Left forelimb (tissue), 1 donor: ENCODE measurements at places on chromosomes 12 and 14.

- no peak for DNase-seq
Measured at GRCh38 chr12:94109160-94109559, 39.2 kb upstream of the PLXNC1 start.

DNA sequence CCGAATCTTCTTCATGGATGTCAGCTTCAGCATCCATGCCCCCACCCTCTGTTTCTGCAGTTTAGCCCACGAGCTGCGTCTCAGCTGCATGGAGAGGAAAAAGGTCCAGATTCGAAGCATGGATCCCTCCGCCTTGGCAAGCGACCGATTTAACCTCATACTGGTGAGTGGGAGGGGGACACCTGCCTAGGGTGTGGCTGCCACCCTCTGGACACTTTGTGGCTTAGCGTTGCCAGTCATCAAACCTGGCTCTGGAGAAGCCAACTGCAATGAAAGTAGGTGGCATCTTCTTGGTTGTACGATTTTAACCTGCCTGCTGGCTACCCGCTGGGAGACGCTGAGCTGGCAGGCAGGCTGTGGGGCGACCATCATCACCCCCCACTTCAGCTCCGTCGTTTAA lies 16.7 kb downstream of the DCAF4 start:
- no peak for DNase-seq

DNA sequence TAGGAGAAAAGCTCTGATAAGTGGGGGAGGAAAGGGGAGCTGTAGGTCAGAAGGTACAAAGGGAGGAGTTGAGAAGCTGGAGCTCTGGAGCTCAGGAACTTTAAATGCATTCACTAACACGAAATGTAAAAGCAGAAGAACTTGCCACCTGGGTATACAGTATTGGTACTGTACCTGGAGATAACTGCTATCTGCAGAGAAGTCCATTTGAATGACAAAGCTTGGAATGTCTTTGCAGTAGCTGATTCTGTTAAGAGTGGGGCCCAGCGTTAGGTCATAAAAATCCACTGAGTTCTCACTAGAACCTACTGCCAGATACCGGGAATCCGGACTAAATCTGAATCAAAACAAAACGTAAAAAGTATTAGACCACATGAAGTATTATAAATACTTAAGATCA lies 55.6 kb downstream of the ZC3H14 start:
- no peak for DNase-seq

- DNase-seq: no peak
Measured at GRCh38 chr12:53383258-53383657, 3.3 kb downstream of the SP1 start.

DNA sequence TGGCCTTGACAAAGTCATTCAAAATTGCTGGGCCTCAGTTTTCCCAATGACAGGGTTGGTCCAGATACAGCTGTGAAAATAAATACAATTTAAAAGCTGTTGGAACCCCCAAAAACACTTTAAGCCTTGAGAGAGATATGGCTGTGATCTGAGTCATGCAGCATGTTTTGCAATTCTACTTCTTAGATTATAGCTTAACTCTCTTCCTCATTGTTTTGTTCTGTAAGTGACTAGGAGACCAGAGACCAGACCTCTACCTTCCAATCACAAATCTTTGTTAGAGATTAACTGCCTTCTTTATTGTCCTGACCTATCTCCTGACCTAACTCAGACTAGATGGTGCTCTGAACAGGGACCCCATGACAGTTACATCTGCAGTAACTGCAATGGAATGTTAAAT lies 198.1 kb downstream of the STXBP6 start:
- DNase-seq: no peak

GRCh38 chr14:59595071-59595470 lies 18.5 kb upstream of the CCDC175 start:
- no peak for DNase-seq

- DNase-seq: no peak
Measured at GRCh38 chr12:50690925-50691324, 73.0 kb upstream of the ATF1 start.

- no peak for DNase-seq
Measured at GRCh38 chr12:63814146-63814772, 30.2 kb upstream of the SRGAP1 start.

GRCh38 chr14:42149609-42150261 lies 543.1 kb downstream of the LRFN5 start:
- DNase-seq: no peak

DNA sequence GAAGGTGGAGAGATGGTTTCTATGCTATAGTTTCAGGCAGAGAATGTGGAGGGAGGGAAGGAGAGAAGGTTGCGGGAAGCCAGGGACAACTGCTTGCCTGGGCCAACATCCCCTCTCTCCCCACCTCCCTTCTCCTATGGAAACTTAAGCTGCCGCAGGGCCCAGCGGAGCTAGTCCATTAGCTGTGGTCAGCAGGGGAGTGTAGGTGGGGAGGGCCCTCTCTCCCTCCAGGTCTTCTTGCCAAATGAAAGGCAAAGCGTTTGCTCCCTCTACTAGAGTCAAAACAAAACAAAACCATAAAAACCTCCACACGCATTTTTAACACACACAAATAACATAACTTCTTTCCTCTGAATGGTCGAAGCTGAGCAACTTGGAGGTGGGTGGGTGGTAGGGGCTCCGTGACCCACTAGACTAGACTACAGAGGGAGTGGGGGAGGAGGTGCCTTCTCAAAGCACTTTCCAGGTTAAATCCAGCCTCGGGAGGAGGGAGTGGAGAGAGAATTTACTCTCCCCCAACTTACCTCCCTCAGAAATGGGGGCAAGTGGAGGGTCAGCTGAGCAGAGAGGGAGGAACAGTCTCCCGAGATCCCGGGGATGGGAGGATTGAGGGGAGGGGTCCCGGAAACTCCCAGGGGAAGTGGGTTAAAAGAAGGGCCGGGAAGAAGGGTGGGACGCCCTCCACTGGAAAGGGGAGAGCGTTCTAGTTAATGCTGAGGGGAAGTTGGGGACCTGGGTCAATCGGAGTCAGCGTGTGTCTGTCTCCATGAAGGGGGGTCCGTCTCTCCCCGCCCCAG lies 4.6 kb upstream of the CACNB3 start:
- no peak for DNase-seq

GRCh38 chr12:52229836-52230343 lies 3.2 kb upstream of the KRT7 start:
- DNase-seq: peak; percentile 25

DNA sequence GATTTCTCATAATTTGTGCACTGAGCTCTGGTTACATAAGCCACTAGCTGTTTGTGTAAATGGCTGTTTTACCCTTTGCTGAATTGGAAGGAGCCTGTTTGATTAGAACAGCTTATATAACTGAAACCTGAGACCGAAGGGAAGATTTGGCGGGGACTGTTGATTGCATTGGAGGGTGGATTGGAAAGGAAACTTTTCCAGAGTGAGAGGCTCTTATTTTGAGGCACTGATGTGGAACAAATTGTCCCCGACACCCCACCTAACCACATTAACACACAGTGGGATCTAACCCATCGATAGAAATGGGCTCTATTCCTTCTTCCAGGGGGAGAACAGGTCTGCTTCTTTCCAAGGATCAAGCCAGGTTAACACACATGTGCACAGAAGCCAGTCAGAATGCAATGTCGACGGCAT lies 51.7 kb downstream of the TMEM30B start:
- no peak for DNase-seq

DNA sequence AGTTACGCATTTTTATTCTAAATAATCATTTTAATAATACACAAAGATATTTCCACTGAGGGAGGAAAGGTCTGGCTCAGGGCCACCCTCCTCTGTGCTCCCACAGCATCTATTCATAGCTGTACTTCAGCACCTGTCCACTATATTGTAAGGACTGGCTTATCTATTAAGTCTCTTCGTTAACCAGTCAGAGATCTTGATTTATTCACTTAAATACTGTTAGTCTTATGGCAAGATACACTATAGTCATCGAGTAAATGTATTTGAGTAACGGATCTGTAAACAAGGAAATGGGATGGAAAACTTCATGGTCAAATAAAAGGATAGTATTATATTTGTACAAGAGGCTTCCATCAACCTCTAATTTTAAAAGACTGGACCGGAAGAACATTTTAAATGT lies 54.6 kb downstream of the SPTLC2 start:
- no peak for DNase-seq
